ENCODE measurements at places on chromosomes 7 and 10.
A peak's percentile ranks its signal among the peaks of the same experiment; 100 is the strongest.

DNA sequence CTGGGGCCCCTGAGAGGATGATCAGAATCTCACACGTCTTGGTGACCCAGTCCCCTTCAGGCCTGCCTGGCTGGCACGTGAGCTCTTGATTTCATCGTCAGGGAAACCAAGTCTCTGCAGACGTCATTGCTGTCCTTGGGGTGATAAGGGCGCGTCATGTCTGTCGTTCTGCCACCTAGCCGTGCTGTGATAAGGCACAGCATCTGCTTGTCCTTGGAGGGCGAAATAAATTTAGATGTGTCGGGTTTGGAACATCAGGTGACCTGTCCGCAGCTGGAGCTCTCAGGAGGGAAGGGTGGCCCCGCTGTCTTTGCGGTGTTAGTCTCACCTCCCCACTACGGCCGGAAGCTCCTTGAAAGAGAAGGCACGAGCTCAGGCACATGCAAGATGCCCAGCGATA is 129.2 kb downstream of the GRK5 start:
- DNase-seq = no peak

GRCh38 chr10:4561296-4561695 is 264.7 kb upstream of the AKR1E2 start:
- DNase-seq = no peak

DNA sequence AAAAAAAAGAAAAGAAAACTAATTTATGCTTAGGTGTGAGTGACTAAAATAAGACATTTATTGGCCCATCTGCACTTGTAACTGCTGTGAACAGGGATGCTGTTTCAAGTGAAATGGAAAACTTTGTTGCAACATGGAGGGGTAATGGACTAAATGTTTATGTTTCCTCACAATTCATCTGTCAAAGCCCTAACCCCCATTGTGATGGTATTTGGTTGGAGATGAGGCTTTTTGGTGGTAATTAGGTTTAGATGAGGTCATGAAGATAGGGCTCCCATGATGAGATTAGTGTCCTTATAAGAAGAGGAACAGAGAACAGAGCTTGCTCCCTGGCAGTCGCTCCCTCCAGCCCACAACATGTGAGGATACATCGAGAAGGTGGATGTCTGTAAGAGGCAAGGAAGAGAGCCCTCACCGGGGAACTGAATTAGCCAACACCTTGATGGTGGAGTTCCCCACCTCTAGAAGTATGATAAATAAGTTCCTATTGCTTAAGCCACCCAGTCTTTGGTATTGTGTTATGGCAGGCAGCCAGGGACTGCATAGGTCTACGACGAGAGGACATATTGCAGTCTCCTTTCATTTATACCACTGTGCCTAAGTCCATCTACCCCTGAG is 28.6 kb upstream of the VCL start:
- DNase-seq = no peak

GRCh38 chr10:27541796-27542729 is 38.0 kb downstream of the RAB18 start:
- no peak for DNase-seq

GRCh38 chr10:104642658-104643302 is 1.7 kb downstream of the SORCS3 start:
- DNase-seq = no peak

- DNase-seq = no peak
These were observed 42.5 kb downstream of the MYO1G start for GRCh38 chr7:44936322-44936721.

GRCh38 chr10:109456566-109457301 is 466.6 kb downstream of the XPNPEP1 start:
- no peak for DNase-seq

- no peak for DNase-seq
These were observed at the start of gene SFTPD for GRCh38 chr10:79948976-79949722. Gene SFTPD (minus strand): TSS chr10:79949105. CDS start chr10:79946659, 2,446 bp downstream.

GRCh38 chr10:30999070-30999712 is 32.5 kb downstream of the ZNF438 start:
- no peak for DNase-seq

DNA sequence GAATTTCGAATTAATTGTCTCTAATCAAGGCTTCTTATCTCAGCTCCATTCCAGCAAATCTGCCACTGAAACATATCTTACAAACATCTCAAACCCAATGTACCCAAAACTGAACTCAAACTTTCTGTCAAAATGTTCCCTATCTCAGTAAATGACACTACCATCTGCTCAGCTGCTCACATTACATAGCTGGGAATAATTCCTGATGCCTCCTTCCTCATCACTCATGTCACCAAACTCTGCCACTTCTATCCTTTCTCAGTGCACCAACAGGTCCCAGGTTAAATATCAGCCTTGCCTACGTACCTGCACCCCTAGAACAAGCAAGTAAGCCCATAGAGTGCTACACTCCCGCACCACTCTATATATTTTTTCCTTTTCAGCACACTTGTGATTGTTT is 12.4 kb downstream of the WAPL start:
- no peak for DNase-seq

DNA sequence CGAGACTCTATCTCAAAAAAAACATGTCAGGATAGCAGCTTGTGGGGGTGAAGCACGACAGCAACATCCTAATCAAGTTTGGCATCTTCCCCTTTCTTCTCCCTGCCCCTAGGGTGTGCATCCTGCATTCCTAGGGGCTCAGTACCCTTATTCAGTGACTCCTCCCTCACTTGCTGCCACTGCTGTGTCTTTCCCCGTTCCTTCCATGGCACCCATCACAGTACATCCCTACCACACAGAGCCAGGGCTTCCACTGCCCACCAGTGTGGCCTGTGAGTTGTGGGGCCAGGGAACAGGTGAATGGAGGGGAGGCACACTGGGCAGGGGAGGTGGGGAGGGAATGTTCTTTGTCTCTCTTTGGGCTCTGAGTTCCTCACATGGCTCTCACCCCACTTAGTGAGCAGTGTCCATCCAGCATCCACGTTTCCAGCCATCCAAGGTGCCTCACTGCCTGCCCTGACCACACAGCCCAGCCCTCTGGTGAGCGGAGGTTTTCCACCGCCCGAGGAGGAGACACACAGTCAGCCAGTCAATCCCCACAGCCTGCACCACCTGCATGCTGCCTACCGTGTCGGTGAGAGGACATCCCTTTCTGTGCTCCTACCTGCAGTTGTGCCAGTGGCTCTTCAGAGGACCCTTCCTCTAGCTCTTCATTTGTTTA is 11.4 kb downstream of the NDST2 start:
- DNase-seq = no peak

DNA sequence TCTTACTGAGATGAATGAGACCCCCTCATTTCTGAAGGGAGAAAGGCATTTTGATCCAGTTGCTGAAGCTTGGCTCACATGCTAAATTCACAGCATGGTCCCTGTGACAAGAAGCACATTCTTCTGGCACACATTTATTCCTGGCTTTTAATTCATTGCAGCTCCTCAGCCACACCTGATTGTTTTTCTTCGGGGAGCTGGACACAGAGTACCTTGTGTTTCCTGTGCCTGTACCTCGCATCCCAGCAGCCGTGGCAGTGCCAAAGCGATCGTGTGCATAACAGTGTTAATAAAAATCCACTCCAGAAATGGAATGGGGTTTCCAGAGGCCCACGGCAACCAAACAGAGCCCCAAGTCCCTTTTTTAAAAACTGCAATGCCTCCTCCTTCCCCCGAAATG is 615.3 kb upstream of the MGMT start:
- no peak for DNase-seq

DNA sequence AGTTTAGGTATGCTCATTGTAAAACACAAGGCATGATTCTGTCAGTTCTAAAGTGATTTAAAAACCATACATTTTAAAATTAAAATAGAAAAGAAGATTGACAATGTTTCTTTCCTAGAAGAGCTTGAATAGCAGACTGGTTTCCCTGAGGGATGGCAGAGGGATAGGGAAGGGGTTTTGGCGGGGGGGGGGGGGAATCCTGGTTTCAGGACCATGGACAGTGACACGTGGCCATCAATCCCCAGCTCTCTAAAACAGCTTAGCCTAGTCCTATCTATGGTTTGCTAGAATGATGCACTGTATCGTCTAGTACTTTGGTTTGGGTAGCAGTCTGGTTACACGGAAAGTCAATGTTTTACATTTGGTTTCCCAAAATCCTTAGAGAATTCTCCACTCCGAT is 88.7 kb downstream of the PHYHIPL start:
- DNase-seq = no peak

DNA sequence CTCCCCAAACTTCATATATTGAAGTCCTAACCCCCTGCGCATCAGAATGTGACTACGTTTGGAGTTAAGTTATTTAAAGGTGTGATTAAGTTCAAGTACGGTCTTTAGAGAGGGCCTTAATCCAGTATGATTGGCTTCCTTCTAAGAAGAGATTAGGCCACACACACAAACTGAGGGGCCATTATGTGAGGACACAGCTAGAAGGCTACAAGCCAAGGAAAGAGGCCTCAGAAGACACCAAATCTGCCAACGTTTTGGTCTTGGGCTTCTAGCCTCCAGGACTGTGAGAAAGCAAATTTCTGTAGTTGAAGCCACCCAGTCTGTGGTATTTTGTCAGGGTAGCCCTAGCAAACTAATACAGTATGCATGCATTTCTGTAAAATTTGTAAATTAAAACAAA is 41.7 kb downstream of the REEP3 start:
- DNase-seq = no peak

DNA sequence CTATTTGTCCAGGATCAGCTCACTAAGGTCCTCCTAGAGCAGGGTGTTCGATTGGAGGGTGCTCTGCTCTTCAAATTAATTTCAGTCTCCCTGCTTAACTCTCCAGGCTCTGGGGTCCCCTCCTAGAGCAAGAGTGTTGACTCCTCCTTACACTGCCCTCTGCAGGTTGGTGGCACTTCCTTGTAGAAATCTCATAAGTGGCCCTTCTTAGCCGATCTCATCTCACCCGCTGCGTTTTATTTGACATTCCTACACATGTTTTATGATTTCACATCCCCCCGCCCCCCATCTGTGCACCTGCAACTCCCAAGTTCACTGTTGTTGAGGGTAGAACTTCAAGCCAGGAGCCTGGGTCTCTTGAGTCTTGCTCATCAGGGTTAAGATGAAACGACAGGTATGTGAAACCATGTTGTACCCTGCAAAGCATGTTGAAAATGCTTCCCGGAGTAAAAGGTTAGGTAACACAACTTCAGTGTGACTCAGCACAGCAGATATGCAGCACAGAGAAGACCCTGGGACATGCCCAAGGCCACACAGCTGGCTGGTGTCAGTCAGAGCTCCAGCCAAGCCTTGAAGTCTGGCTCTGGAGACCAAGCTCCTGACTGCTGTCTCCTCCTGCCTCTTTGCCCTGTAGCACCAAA is 171.2 kb downstream of the PRKAG2 start:
- DNase-seq = peak; percentile 10

GRCh38 chr7:30985756-30986155 is 22.0 kb downstream of the GHRHR start:
- no peak for DNase-seq

DNA sequence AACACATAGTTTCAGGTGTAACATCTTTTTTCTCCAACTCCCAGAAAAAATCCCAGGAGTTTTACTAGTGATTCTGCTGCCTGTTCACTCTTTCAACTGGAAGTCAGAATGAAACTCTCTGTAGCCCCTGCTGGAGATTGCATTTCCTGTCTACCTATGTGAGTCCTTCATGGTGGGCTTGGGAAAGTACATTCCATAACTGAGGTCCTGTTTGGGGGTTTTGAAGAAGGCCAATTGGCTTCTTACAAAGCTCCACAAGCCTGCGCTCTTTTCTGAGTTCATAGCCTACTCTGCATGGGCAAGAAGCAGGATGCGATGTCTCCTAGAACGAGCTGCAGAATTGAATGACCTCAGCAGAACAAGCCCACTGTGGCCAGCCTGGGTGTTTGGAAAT is 86.7 kb downstream of the LYZL2 start:
- no peak for DNase-seq

GRCh38 chr7:126436213-126436868 is 816.4 kb downstream of the GRM8 start:
- no peak for DNase-seq

DNA sequence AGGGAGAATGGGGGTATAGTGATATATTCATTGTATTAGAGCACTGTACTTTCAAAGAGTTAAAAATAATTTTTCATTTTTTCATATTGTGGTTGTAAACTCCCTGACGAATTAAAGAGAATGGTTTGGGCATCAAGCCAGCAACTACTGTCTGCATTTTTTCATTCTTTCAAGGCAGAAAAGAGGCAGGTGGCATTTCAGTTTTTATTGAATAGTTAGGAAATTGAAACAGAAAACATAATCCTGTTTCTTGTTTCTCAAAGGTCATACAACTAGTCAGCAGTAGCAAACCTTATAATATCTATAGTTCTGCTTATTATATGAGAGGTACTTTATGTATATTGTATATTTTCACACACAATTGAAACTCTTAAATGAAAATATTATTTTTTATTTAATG is 303.9 kb upstream of the KCND2 start:
- no peak for DNase-seq

DNA sequence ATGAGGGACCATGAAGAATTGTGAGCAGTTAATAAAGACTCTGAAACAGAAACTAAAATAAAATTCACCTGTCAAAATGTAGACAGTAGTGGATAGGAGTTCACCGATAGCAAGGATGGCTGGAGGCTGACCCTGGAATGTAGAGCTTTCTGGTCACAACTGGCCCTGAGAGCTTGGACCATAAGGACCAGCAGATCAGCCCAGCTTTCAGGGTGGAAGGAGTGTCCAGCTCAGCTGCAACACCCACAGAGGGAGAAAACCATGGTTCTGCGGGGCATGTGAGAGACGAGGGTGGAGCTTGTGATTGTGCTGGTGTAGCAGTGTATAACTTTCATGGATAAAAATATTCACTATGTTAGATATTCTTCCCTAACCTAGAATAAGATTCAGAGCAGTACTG is 199.9 kb downstream of the KCND2 start:
- no peak for DNase-seq

DNA sequence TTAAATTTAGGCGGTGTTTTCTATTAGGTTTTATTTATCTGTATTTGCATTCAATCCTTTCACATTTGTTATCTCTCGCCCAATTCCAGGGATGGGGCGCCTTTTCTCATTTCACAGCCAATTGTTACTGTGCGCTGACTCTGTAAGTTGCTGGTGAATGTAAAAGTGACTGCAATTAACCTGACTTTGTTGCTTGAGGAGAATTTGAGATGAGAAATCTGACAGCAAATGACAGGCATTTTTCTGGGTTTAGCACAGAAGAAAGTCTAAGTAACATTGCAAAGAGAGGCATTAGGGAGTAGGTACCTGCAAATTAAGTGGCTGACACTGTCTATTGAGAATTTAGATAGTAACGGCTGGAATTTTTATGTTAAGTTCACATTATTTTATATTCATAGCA is 16.6 kb downstream of the FOXP2 start:
- no peak for DNase-seq

- DNase-seq = no peak
These were observed 59.3 kb upstream of the IGFBP3 start for GRCh38 chr7:45980181-45980905.

DNA sequence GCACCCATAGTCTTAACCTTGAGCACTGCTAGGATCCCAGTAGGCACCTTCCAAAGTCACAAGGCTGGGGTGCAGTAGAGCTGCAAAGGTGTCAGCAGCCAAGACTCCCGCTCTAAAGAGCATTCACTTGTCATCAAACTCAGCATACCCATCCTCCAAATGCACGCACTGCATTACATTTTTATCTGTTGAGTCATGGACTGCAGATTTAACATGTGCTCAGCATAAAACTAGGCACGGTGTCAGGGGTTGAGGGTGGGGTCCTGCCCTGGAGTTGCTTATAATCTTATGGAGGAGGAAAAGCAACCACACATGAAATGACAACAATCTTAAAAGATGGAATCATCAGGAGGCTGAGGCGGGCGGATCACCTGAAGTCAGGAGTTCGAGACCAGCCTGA is 102.6 kb downstream of the PARP12 start:
- no peak for DNase-seq

Measured in stimulated activated CD4-positive, alpha-beta T cell treated with anti-CD3 and anti-CD28 coated beads, Interleukin-4, amount 100 ng/mL, for 1 hour (primary cell).